ENCODE measurements at places on chromosomes 11 and 22. TPM values are rescaled to one million over a fixed set of nuclear protein-coding genes. Genes with fewer than 3 reads are reported as not detected.

GRCh38 chr11:120168960-120169681, 31.2 kb upstream of the TRIM29 start:
- no peaks in the 10 kb centered on the region for H3K36me3 ChIP-seq
- H3K4me1 ChIP-seq, result no peaks in the 10 kb centered on the region
- H3K27ac ChIP-seq, result no peak overlapping the region
- peak; percentile 66 for DNase-seq
- no peaks in the 10 kb centered on the region for H3K27me3 ChIP-seq
- peak overlapping the region; percentile 62 for H3K4me3 ChIP-seq

GRCh38 chr11:4430051-4430450, 19.0 kb upstream of the OR52K2 start:
- H3K36me3 ChIP-seq, result no peaks in the 10 kb centered on the region
- H3K4me1 ChIP-seq, result no peaks in the 10 kb centered on the region
- H3K27ac ChIP-seq, result no peak overlapping the region
- H3K27me3 ChIP-seq, result no peaks in the 10 kb centered on the region

DNA sequence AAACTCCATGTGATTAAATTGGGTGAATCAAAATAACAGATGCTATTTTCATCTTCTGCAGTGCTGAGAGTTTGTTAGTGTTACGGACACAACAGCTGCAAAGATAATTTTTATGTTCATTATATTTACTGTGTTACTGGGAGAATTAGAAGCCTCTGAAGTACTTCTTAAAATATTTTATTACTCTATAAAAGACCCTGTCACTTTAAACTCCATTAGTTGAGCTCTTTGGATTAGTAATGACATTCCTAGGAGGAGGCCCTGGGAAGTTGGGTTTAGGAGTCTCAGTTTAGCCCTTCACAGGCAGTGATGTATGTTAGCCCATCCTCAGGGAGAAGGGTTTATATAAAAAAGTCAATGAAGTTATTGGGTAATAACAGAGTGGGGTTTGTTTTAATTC, 596.7 kb downstream of the JRKL start:
- H3K27me3 ChIP-seq, result no peaks in the 10 kb centered on the region
- no peak overlapping the region for H3K27ac ChIP-seq
- H3K4me3 ChIP-seq, result no peak overlapping the region
- H3K4me1 ChIP-seq, result no peaks in the 10 kb centered on the region
- no peaks in the 10 kb centered on the region for H3K36me3 ChIP-seq

DNA sequence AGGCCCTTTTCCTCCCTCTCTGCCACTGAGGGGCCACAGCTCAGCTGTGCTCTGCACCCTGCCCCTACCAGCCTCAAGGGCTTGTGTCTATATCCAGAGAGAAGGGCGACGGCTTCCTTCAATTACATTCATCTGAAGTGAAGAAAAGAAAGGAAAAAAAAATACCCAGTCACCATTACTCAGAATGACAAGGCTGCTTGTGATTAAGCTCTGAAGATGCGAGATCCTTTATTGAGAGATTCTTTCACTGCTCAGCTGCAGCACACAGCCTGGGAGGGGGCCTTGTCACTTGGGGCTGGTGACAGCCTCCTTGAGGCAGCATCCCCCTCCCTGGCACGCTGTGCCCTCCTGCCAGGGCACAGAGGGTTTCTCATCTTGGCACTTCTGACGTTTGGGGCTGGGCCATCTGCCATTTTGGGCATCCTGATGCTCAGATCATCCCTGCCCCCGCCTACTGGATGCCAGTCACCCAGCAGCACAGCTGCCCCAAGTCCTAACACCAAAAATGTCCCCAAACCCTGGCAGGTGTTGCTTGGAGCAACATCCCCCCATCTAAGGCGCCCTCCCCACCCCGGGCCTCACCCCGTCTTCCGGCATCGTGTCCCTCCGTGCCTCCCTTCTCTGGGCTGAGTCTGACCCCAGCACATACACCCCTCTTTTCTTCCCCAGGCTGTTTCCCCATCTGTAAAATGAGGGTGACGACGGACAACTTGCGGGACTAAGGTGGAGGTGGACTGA, 1394.7 kb downstream of the BRD1 start:
- H3K4me1 ChIP-seq, result no peaks in the 10 kb centered on the region
- H3K27ac ChIP-seq, result no peak overlapping the region
- no peaks in the 10 kb centered on the region for H3K36me3 ChIP-seq
- H3K4me3 ChIP-seq, result no peak overlapping the region

DNA sequence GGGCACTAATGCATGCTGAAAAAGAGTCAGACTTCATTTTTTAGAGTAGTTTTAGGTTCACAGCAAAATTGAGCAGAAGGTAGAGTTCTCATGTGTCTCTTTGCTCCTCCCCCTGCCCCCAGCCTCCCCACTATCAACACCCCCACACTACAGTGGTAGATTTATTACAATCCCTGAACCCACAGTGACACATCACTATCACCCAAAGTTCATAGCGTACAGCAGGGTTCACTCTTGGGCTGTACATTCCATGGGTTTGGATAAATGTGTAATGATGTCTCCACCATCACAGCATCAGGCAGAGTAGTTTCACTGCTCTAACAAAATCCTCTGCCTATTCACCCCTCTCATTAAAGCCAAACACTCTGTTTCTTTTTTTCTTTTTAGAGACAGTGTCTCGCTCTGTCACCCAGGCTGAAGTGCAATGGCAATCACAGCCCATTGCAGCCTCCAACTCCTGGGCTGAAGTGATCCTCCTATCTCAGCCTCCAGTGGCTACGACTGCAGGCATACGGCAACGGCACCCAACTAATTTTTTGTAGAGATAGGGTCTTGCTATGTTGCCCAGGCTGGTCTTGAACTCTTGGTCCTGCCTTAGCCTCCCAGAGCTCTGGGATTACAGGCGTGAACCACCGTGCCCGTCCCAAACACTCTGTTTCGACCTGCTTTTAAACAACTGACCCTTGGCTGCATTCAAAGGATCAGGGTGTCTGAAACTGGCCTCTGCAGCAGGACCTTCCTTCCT, 4.1 kb downstream of the BEST1 start:
- no peak for DNase-seq
- H3K4me1 ChIP-seq, result peaks cover 7% of the 10 kb centered on the region
- H3K27me3 ChIP-seq, result no peaks in the 10 kb centered on the region
- no peaks in the 10 kb centered on the region for H3K36me3 ChIP-seq
- peak overlapping the region; percentile 39 for H3K27ac ChIP-seq
- H3K4me3 ChIP-seq, result no peak overlapping the region

- H3K27ac ChIP-seq, result no peak overlapping the region
- H3K36me3 ChIP-seq, result peaks cover 3% of the 10 kb centered on the region
- peak overlapping the region; percentile 70 for H3K4me3 ChIP-seq
- H3K27me3 ChIP-seq, result no peaks in the 10 kb centered on the region
Measured at GRCh38 chr11:6472934-6473333, 807 bp downstream of the TRIM3 start.

DNA sequence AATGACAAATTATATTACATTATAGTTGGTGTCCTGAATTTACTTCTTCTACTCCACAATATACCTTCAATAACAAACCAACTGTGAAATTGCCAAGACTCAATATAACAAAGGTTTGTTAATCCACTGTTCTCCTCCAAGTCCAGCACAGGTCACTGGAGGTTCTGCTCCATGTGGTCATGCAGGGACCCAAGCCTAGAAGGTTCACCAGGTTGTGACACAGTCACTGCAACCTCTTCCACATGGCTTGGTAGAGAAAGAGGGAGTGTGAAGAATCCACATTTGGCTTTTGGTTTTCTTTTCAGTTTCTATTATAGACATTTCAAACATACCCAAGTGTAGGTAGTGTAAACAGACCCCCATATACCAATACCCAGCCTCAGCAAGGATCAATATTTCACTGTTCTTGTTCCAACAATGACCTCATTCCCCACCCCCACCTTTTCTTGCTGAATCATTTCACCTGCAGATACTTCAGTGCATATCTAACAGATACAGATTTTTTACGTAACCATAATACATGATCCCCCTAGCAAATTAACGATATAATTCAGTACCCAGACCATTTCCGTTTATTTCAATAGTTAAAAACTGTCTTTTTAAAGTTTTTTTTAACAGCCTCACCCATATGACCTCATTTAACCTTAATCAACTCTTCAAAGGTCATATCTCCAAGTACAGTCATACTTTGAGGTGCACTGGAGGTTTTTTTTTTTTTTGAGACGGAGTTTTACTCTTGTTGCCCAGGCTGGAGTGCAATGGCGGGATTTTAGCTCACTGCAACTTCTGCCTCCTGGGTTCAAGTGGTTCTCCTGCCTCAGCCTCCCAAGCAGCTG, 14.1 kb downstream of the FGF19 start:
- H3K36me3 ChIP-seq, result no peaks in the 10 kb centered on the region
- no peak overlapping the region for H3K4me3 ChIP-seq
- H3K4me1 ChIP-seq, result no peaks in the 10 kb centered on the region
- no peak overlapping the region for H3K27ac ChIP-seq
- no peaks in the 10 kb centered on the region for H3K27me3 ChIP-seq

DNA sequence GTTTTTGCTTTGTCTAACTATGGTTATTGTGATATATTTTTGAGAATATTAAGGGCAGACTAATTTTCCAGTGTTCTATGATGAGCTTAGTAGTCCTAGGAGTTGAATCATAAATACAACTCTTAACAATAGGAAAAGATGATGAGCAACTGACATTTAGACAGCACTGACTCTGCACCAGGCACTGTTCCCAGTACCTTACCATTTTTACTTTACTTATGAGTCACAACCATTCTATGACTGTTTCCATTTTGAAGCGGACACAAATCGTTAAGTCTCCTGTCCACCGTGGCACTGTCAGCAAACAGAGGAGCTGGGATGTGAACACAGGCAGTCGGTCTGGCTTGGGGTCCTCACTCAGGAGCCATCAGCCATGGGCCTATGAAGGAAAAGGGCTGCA, 3.4 kb upstream of the SCGB2A2 start:
- H3K4me3 ChIP-seq, result no peak overlapping the region
- H3K27ac ChIP-seq, result no peak overlapping the region
- no peaks in the 10 kb centered on the region for H3K27me3 ChIP-seq
- no peaks in the 10 kb centered on the region for H3K36me3 ChIP-seq

GRCh38 chr22:47301820-47302475, 539.5 kb downstream of the TBC1D22A start:
- H3K4me3 ChIP-seq, result no peak overlapping the region
- H3K4me1 ChIP-seq, result no peaks in the 10 kb centered on the region
- DNase-seq, result no peak
- H3K27ac ChIP-seq, result no peak overlapping the region

GRCh38 chr11:19763330-19763729, 50.7 kb downstream of the NAV2 start:
- DNase-seq, result no peak
- no peaks in the 10 kb centered on the region for H3K27me3 ChIP-seq
- peaks cover 4% of the 10 kb centered on the region for H3K4me1 ChIP-seq

GRCh38 chr11:70521475-70522308, 123.4 kb downstream of the CTTN start:
- H3K36me3 ChIP-seq, result no peaks in the 10 kb centered on the region
- H3K27ac ChIP-seq, result no peak overlapping the region
- no peaks in the 10 kb centered on the region for H3K4me1 ChIP-seq

DNA sequence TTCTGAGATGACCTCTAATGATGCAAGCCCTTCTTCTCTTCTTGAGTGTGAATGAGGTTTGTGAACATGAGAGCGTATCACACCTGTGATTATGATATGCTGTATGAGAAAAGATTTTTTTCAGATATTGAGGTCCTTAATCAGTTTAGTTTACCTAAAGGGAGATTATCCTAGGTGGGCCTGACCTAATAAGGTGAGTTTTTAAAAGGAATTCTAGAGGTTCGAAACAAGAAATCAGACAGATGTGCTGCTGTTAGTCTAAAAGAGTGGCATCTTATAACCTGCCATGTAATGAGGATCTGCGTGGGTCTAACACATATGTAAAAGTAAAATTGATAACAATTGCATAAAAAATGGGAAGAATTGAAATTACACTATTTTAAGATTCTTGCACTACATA, 33.8 kb downstream of the MSANTD4 start:
- H3K27ac ChIP-seq, result no peak overlapping the region
- DNase-seq, result no peak
- H3K4me1 ChIP-seq, result no peaks in the 10 kb centered on the region
- H3K4me3 ChIP-seq, result no peak overlapping the region
- H3K27me3 ChIP-seq, result no peaks in the 10 kb centered on the region

DNA sequence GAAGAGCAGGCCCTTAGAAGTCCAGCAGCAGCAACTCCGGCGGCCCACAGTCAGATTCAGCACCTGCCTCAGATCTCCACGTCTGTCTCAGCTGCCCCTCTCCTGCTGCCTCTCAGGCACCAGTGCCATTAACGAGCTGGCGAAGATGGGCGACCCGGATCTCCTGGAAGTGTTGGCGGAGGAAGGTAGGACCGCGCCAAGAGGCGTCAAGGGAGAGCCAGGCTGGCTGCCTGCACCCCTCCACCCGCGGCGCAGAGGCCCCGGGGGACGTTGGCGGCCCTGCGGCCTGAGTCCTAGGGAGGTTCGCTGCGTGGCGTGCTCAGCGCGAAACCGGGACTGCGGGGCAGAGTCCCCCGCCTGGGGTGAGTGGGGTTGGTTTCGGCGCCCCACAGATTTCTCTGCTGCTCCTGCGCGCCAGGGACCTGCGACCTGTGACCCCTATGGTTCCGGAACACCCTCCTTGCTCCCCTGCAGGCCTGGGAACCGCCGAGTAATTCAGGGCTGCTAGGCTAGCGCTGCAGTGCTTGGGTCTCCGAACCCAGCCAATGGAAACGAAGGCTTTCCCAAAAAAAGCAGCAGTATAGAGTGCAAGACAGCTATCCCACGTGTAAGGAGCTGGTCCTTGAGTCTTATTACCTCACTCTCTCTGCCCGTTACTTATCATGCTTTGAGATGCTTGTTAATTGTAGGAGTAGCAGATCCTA, 615 bp downstream of the ANO5 start:
- H3K4me3 ChIP-seq, result peak overlapping the region; percentile 65
- no peaks in the 10 kb centered on the region for H3K27me3 ChIP-seq
- peak; percentile 37 for DNase-seq
- H3K27ac ChIP-seq, result peak overlapping the region; percentile 62
- no peaks in the 10 kb centered on the region for H3K4me1 ChIP-seq

GRCh38 chr11:105953886-105954285, 68.2 kb downstream of the MSANTD4 start:
- H3K4me3 ChIP-seq, result no peak overlapping the region
- DNase-seq, result no peak
- H3K36me3 ChIP-seq, result no peaks in the 10 kb centered on the region
- H3K27ac ChIP-seq, result no peak overlapping the region

DNA sequence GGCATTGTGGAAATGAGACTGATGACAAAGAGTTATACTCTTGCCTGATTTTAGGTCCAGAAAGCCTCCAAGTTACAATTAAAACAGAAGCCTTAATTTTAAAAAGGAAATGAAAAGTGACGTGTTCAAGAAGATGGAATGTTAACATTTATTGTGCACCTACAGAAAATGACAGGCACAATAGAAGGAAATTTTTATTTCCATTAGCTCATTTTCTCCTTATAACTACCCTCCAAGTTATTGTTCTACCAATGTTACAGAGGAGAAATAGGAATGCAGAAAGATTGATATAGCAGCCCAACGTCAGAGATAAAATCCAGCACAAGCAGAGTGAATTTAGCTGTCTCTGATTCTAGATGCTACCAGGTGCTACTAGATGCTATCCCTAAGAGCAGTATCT, 736.9 kb upstream of the KIRREL3 start:
- H3K27me3 ChIP-seq, result no peaks in the 10 kb centered on the region
- DNase-seq, result no peak
- H3K4me1 ChIP-seq, result no peaks in the 10 kb centered on the region
- no peaks in the 10 kb centered on the region for H3K36me3 ChIP-seq

GRCh38 chr11:60871378-60872061, 4.2 kb downstream of the ZP1 start:
- no peak overlapping the region for H3K27ac ChIP-seq
- H3K4me1 ChIP-seq, result no peaks in the 10 kb centered on the region
- no peaks in the 10 kb centered on the region for H3K36me3 ChIP-seq
- no peak for DNase-seq
- H3K4me3 ChIP-seq, result no peak overlapping the region

The RAPSN gene
- 0.31 TPM for total RNA-seq

The OR2AT4 gene
- not detected for total RNA-seq

The DUSP8 gene
- 18.4 TPM for total RNA-seq
